ENCODE measurements at places on chromosomes 5 and 9.

- no peak for DNase-seq
Observed at GRCh38 chr9:75333624-75334023, 245.3 kb downstream of the OSTF1 start.

DNA sequence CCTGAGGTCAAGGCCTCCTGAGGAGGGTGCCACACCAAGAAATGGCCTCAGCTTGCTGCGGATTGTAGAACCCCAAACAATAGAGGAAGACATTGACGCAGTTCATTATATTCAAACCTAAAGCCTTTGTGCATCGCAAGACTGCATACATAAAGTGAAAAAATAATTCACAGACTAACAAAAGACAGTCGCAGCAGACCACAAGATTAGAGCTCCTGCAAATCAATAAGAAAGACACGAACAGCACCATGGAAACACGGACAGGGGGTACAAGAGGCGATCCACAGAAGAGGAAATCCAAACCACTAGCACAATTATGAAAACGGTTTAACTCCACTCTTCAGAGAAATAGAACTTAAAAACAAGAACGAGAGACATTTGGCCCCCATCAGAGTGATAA, 10.0 kb upstream of the TCOF1 start:
- no peak for DNase-seq

GRCh38 chr9:108217431-108218349, 638.1 kb downstream of the ACTL7B start:
- no peak for DNase-seq

DNA sequence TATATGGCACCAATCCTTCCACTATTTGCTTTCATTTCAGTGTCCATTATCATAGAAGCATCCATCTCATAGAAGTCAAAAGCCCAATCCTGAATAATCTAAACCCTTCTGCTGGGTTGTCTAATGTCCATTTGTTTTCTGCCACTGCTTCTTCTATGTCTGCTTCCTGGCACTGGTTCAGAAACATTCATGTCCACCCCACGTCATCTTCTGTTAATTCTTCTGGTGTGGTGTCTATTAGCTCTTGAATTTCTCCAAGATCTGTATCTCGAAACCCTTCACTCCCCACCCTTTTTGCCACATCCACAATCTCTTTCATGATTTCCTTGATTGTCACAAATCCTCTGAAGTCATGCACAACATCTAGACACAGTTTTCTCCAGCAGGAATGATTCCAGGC, 23.2 kb upstream of the GOLGA1 start:
- no peak for DNase-seq

- DNase-seq, result no peak
Observed at GRCh38 chr9:128244837-128245231, 31.0 kb downstream of the GOLGA2 start.

- peak; percentile 29 for DNase-seq
Observed at GRCh38 chr9:78121488-78121887, 89.9 kb upstream of the GNAQ start.

DNA sequence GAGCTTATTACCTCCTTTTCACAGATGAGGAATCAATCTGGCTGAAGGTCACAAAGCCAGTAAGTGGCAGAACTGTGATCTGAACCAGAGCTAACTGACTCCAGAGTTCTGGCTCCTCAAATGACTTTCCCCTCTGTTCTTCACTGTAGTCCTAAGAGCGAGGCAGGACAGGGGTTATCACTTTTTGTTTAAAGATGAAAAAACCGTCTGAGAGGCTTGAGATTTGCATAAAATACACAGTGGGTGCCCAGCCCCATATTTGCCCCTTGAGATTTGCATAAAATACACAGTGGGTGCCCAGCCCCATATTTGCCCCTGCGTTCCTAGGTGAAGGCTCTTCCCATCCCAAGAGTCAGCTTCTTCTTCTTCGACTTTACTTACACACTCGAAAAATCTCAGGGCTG, 667 bp downstream of the FBXO10 start:
- DNase-seq, result no peak

DNA sequence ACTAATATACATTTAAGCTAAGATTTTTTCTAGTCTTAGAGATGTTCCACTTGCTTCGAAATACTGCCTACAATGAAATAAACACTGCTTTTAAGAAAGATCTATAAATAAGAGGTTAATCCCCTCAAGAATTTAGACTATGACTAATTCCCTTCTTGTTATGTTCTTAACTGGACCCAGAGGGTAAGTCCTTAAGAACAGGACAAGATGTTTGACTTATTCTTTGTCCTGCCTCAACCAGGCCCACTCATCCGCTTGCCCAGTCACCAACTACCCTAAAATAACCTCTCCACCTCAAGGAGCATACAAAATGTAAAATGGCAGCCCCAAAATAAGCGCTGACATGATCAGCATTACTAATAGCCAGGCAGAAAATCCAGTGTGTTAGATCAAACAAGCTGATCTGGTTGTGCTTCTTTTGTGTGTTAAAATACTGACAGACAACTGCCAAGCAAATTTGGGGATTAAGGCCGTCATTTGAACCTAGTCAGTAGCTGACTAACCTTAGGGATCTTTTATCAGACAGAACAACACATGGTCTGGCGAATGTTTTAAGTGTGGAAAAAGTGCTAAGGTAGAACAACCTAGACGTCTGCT, 93.7 kb upstream of the SMC5 start:
- no peak for DNase-seq

- no peak for DNase-seq
Observed at GRCh38 chr5:24161559-24161958, 483.2 kb downstream of the CDH10 start.

DNA sequence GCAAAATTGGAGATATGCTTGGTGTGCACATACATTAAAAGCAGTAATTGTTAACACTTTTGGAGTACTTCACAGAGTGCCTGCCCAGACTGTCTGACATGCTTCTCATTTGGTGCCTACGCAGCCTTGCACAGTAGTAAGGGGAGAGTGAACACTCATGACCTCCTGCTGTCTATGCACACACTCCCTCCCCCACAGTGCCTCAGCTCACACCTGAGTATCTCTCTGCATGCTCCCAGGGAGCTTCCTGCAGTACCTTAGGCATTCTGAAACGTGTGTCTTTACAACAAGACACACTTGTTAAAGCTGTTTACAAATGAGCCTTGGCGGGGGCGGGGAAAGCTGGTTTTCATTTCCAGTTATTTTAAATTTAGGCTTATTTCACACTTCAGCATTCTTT, 18.0 kb downstream of the MAP3K1 start:
- DNase-seq, result no peak

GRCh38 chr5:179226696-179227095, 118.6 kb downstream of the ADAMTS2 start:
- no peak for DNase-seq
